Stimulated activated CD4-positive, alpha-beta T cell treated with anti-CD3 and anti-CD28 coated beads, Interleukin-4, amount 100 ng/mL, for 4 hours (primary cell): ENCODE measurements at places on chromosomes 1 and 21.

- no peak for DNase-seq
These were observed 72.5 kb upstream of the CLDN14 start for GRCh38 chr21:36552434-36552785.

DNA sequence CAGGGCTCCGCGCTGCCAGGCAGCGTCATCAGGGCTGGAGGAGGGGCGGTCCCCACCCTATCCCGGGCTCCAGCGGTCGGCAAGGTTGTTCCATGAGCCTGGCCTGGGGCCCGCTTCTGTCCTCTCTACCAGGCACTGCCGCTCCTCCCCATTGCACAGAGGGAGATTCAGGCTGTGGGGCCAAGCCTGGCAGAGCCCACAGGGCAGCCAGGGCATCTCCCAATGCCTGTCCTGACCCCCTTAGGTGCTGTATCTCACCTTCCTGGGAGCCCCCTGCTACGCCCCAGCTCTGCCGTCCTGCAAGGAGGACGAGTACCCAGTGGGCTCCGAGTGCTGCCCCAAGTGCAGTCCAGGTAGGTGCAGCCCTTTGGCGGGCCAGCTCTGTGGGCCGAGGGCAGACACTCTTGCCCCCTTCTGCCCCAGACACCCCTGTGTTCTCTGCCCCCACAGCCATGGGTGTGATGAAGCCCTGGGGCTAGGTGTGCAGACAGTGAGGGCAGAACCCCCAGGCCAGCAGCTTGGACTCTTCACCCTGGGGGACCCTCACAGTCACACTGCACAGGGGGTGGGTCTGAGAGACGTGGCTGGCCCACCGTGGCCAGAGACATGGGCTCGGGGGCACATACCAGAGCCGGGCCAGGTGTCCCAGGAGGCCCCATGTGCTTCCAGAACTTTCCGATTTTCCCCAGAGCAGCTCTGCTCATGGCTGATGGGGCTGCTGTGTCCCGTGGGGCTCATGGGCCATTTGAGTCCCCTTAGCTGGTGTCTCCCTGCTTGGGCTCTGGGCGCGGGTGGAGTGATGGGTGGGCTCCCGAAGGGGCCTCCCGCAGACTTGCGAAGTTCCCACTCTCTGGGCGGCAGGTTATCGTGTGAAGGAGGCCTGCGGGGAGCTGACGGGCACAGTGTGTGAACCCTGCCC, 1.6 kb downstream of the TNFRSF14 start:
- no peak for DNase-seq

DNA sequence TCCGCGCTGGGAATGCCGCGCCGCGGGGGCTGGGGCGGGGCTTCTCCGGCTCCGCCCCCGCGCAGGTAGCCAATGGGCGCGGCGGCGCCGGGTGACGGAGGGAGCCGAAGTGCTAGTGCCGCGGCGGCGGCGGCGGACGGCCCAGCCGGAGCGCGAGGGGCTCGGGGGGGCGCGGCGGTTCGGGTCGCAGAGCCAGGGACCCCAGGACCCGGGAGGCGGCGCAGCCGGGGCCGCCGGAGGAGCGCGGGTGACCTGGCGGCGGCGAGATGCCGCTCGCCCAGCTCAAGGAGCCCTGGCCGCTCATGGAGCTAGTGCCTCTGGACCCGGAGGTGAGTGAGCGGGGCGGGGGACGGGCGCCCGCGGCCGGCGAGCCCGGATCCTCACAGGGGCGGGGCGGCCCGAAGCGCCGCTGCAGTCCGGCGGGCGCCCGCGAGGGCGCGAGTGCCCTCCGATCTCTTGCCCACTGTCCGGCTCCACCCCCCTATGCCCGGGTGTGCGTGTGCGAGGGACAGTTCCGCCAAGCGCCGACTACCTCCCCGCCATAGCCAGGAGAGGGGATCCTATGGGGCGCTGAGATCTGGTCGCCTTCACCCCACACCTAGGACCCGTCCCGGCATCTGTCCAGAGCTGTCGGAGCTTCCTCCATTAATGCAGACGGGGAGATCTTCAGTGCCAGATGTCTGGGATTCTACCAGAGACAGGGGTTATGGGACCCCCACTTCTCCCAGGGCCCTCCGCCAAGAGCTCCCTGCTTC, at the start of gene RPS6KA1:
Gene RPS6KA1, plus strand, starts transcription at position 107 of the 755 bp plus-strand sequence. Its CDS starts 160 bp downstream, at position 267.
- DNase-seq = peak; percentile 49

DNA sequence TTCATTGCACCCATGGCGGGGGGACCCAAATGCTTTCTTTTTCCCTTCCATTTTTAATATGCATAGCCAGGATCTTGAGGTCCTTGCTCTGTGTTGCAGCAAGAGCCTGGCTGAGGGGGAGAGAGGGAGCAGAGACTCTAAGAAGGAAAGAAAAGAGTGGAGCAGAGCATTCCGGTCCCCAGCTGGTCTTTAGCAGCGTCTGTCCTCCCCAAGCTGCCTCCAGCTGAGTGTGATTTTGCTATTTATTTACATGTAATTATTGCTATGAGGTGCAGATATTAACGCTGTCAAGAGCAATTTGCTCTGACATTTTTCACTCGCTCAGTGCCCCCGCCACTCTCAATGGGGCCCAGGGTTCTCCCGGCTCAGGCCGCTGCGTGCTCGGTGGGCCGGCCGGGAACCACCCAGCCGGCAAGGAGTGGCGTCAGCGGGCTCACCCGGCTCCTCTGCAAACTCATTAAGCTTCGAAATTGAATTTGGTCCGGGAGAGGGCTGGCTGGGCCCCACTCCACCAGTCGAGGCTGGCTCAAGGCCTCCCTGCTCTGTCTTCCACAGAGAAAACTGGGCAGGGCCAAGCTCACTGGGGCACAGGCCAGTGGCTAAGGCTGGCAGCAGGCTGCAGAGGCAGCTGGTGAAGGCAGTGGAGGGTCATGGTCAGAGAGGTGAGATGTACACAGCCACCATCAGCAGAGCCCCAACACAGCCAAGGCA, 93.2 kb downstream of the PAX7 start:
- no peak for DNase-seq

DNA sequence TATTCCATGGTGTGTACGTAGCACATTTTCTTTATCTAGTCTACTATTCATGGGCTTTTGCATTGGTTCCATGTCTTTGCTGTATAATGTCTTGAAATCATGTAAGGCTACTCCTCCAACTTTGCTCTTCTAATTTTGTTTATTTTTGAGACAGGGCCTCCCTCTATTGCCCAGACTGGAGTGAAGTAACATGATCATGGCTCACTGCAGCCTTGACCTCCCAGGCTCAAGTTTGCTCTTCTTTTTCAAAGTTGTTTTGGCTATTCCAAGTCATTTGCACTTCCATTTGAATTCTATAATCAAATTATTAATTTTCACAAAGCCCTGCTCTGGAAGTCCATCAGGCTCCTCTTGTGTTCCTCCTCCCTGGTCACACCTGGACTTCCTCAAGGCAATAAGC, 90.2 kb upstream of the SGIP1 start:
- DNase-seq = no peak

GRCh38 chr1:229625071-229625914, 629 bp downstream of the TAF5L start:
- DNase-seq = peak; percentile 60

DNA sequence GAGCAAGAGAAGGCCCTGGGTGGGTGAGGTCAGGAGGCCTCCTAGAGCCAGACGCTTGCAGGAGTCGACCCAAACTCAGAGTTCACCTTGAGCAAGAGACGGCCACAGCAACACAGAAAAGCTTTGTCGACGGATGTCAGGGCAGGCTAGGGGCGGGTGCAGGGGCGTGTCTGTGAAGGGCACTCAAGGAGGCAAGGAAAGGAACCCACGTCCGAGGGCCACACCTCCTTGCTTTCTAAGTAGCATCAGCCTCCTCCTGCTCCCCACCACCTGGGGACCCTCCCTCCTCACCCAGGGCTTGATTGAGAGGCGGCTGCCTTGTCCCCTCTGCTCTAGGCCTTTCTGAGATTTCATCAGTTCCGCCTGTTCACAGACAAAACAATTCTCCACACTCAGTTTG, 92.1 kb downstream of the OMA1 start:
- no peak for DNase-seq

DNA sequence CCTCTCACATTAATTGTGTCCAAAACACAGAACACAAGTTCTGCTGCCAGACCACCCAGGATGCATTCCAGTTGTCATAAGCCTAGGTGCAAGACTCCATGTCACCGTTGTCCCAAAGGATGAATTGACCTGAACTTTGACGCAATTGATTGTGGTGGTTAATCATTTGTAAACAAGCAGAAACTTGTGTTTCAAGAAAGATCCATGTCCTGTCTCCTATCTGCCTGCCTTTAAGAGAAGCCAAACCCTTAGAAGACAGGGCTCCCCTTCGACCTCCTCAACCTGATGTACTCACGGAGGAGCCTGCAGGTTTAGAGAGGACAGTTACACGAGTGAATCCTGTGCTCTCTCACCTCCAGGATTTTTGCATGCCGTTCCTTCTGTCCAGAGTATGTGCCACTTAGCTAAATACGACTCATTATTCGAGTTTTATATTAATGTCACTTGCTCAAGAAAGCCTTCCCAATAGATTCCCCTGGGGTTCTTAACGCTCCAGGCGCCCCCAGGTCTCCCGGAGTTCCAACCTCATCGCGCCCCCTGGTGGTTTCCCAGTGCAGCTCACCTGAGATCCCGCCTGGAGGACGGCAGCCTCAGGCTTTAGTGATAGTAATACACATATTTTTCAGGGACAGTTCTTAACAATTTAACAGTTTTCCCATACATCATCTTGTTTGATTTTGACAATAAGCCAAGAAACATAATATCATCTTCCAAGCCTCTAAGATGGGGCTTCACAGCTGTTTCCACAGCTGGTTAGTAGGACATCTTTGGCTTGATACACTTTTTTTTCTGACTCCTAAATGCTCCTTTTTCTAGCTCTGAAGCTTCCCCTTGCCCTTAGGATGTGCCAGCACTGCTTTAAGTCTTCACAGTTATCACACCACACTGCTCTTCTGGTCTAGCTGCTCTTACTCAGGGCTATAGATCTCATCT, 2.4 kb upstream of the C8B start:
- no peak for DNase-seq

GRCh38 chr1:147264158-147264768, 21.8 kb downstream of the CHD1L start:
- no peak for DNase-seq
